Activated CD4-positive, alpha-beta T cell treated with anti-CD3 and anti-CD28 coated beads for 36 hours (primary cell): ENCODE measurements at places on chromosomes 5 and 9. TPM values are rescaled to one million over a fixed set of nuclear protein-coding genes. Genes with fewer than 3 reads are reported as not detected.

SNCAIP gene
- total RNA-seq = not detected

DNA sequence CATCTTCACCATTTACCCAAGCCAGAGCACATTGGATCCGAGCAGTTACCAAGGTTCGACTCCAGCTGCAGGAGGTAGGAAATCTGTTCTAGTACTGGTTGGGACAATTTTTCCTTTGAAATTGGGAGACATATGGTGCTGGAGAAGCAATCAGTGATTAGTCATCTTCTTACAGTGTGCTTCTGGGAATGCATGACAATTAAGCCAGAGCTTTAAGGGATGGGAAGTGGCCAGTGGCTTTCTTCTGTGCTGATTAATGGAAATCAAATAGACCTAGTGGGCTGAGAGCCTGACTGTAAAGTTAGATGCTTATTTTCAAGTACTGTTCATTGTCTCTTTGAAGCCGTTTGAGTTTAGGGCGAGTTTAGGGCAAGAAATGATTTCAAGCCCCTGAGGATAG is 152.1 kb downstream of the UNC13B start:
- DNase-seq = no peak

DNA sequence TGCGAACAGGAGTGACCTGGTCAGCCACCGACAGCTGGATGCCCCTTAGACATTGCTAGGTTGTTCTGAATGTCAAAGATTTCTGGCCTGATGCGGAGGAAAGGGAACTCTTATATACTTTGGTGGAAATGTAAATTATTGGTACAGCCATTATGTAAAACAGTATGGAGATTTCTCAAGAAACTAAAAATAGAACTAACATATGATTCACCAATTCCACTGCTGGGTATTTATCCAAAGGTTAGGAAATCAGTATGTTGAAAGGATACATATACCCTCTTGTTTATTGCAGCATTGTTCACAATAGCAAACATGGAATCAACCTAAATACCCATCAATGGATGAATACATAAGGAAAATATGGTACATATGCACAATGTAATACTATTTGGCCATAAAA is 31.8 kb downstream of the DMRT3 start:
- DNase-seq = no peak

GRCh38 chr9:129569502-129570449 is 51.1 kb downstream of the C9orf50 start:
- no peak for DNase-seq
